Esophagus mucosa (tissue), 1 donor: ENCODE measurements at places on chromosomes 6 and 20. TPM values are rescaled to one million over a fixed set of nuclear protein-coding genes. Genes with fewer than 3 reads are reported as not detected.

- ATAC-seq = no peak
These were observed 108.9 kb upstream of the CST7 start for GRCh38 chr20:24840121-24840713.

Gene QKI
- total RNA-seq = 39.6 TPM

- ATAC-seq = no peak
These were observed 143.6 kb upstream of the ZNF184 start for GRCh38 chr6:27616328-27617045.

Gene RIPPLY2
- not detected for total RNA-seq

GRCh38 chr6:45155341-45155894, 172.7 kb upstream of the RUNX2 start:
- no peak for ATAC-seq

Gene GNMT
- total RNA-seq = not detected

Gene COL19A1
- 0.04 TPM for total RNA-seq

Gene OPRM1
- total RNA-seq = not detected

- no peak for ATAC-seq
These were observed 409.9 kb downstream of the LAMA2 start for GRCh38 chr6:129292836-129293235.
